ENCODE measurements at places on chromosomes 1 and 21. TPM values are rescaled to one million over a fixed set of nuclear protein-coding genes. Genes with fewer than 3 reads are reported as not detected.

The GNG5 gene
- 304 TPM for polyA plus RNA-seq

The RGS5 gene
- 60.5 TPM for polyA plus RNA-seq

The SPRR1A gene
- not detected for polyA plus RNA-seq

The KLF17 gene
- polyA plus RNA-seq = not detected

The PTGER3 gene
- 102 TPM for polyA plus RNA-seq

The TCHHL1 gene
- not detected for polyA plus RNA-seq

The POU3F1 gene
- polyA plus RNA-seq = not detected

The VSIG8 gene
- 8.1 TPM for polyA plus RNA-seq

The RXRG gene
- 0.39 TPM for polyA plus RNA-seq

The KCNE2 gene
- 0.80 TPM for polyA plus RNA-seq

The UBE2U gene
- polyA plus RNA-seq = not detected

The MX1 gene
- polyA plus RNA-seq = 22.9 TPM

The S100A7 gene
- not detected for polyA plus RNA-seq

The TRIM45 gene
- polyA plus RNA-seq = 4.5 TPM

The SPRR2A gene
- not detected for polyA plus RNA-seq

The RIMKLA gene
- polyA plus RNA-seq = 1.1 TPM

The NBPF1 gene
- 8.0 TPM for polyA plus RNA-seq

The HES2 gene
- 1.6 TPM for polyA plus RNA-seq

The CD52 gene
- 13.2 TPM for polyA plus RNA-seq

The ASPM gene
- polyA plus RNA-seq = 0.06 TPM

The TRAF3IP3 gene
- 3.6 TPM for polyA plus RNA-seq

The TPTE gene
- polyA plus RNA-seq = not detected

Measured in kidney (tissue), 22 donors.